ENCODE measurements at places on chromosomes 2 and 18.

- DNase-seq: no peak
These were observed 152.4 kb upstream of the NCK2 start for GRCh38 chr2:105592288-105592687.

DNA sequence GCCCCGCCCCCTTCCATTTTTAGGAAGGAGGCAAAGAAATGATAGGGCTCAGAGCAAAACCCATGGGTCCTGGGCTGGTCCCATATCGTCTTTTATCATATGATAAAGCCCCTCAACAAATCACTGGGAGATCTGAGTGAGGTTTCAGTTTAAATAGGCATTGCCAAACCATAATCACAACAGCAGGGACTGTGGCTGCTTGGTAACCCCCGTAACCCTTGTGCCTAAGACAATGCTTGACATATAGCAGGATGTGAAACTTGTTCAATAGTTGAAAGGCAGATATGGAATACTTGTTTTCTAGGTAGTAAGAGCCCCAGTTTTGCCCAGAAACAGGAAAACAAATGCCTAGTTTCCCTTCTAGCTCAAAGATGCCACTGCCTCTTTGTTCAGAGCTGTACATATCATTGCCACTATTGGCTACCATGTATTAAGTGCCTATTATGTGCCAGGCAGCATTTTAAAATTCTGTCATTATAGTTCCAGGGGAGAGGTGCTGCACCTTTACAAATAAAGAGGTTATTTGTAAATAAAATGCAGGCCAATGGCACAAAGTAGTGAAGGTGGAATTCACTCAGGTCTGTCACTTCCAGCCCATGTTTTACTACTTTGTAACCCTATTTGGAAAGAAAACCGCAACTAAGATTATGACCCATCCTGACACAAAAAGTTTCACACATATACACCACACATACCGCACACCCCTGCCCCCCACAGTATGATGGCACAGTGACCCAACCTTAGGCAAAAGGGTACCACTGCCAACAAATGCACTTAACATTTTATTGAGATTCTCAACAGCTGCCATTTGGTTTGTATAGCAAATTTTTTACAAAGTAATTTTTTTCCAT, 14.2 kb downstream of the NAGK start:
- peak; percentile 55 for DNase-seq

GRCh38 chr2:241850544-241851324, 8.0 kb downstream of the PDCD1 start:
- no peak for DNase-seq

- no peak for DNase-seq
These were observed 22.8 kb upstream of the IL37 start for GRCh38 chr2:112887964-112888749.

DNA sequence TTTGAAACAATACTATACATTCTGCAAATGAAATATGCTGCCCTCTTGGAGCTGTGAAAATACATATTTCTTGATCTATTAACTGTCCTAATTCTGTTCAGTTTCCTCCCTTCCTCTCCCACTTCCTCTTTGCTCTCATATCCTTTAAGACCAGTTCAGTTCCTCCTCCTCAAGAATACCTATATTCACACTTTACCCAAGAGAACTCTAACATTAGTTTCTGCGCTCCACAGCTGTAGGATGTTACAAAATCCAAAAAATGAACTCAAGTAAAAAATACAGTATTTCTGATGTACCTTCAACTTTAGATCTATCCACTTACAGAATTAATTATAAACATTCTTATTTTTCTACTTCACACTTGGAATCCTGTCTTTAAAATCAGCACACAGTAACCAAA, 5.4 kb downstream of the ITSN2 start:
- no peak for DNase-seq

DNA sequence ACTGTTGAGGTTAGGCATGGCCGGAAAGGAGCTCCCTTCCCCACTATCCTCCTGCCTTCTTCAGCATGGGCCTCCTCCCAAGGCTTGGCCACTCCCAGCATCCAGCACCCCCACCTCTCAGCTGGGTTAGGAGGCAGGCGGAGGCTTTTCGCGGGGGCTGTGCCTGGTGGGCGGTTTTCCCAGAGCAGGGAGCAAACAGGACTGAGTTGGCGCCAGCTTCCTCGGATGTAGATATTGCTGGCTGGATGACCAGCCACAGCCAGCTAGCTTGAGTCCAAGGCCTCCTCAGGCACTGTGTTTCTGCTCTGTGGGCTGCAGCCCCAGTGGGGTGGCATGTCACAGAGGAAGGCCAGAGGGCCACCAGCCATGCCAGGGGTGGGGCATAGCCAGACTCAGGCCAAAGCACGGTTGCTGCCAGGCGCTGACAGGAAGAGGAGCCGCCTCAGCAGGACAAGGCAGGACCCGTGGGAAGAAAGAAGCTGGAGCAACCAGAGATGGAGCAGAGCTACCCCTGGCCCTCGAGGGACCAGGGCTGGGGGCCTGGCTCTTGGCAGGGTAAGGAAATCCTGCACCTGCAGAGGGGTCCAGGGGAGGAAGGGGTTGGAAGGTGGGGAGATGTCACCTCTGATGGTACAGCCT, at the start of gene TCF23:
TCF23 (plus strand) TSS at position 204 of the 639 bp plus-strand sequence; CDS start at position 334, 130 bp downstream.
- DNase-seq: no peak
